Activated CD4-positive, alpha-beta T cell treated with anti-CD3 and anti-CD28 coated beads, Interleukin-2, amount 50 U/mL, for 48 hours (primary cell): ENCODE measurements at places on chromosomes 4 and X.

- no peak for DNase-seq
These were observed 460.3 kb downstream of the GPAT3 start for GRCh38 chr4:83996254-83996653.

- DNase-seq, result no peak
These were observed 84.6 kb downstream of the THOC2 start for GRCh38 chrX:123648028-123648810.

DNA sequence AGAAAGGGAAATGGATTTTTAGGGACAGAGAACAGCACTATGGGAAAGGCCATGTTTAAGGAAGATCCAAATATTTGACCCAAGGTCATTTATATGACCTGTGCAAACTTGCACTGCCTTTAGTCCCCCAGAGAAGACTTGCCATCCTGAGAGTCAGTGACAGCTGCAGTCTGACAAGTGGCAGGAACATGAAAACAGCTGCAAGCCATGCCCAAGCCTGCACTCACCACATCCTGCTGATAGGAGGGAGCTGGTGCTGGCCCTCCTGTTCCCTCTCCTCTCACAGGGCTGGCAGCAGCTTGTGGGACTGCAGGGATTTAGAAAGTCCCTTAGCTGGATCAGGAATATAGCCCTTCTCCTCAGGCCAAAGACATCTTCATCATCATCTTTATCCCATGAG lies 187.7 kb downstream of the RAP1GDS1 start:
- DNase-seq, result peak; percentile 18

- DNase-seq, result no peak
These were observed 84.2 kb upstream of the TMEM164 start for GRCh38 chrX:109918753-109919152.

DNA sequence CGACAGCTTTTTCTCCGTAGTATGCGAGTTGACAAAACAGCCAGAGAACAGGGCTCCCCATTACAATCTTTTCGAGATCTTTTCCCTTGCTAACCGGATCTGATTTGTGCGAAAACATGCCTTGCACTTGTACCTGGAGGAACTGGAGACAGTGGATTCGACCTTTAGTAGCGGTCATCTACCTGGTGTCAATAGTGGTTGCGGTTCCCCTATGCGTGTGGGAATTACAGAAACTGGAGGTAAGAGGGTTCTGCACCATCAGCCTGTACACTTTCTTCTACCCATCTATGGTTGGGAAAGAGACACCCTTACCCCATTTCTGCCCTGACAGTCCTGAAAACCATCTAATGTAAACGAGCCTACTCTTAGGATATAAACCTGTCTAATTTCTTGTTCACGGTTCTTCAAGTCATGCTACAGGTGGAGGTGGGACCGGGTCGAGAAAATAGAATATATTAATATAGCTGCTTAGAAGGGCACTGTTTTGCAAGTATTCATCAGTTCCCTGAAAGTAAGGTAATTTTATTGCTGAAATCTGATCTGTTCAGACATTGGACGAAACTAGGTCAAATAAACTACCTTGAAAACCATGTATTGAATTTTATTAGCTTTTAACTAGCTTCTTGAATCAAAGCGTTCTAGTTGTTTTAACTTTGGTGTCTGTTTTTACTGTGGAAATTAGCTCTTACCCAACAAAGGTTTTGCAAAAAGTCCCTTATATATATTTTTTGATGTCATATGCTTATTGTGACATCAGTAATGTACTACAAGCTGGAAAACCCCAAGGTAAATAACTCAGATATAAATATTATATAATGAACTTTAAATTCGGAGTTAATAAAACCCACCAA lies 869 bp downstream of the TMEM184C start:
- no peak for DNase-seq

DNA sequence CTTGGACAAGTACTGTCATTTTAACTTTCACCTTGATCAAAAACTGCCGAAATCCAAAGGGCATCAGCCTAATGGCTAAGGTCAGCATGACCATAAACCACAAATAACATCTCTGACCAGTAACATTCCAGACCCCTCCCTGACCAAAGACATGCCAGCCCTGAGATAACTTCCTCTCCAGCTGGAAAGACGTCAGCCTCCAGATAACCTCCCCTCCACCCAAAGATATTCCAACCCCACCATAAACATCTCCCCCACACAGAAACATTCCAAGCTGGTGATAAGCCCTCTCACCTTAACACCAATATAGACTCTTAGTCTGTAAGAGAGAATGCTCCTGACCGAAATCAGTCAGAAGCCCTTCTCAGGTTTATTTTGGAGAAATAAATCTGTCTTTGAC lies 7.4 kb downstream of the PPP1R2C start:
- no peak for DNase-seq

GRCh38 chr4:182502064-182502463 lies 258.9 kb downstream of the TENM3 start:
- DNase-seq, result no peak
